ENCODE measurements at places on chromosomes 12 and 14.

DNA sequence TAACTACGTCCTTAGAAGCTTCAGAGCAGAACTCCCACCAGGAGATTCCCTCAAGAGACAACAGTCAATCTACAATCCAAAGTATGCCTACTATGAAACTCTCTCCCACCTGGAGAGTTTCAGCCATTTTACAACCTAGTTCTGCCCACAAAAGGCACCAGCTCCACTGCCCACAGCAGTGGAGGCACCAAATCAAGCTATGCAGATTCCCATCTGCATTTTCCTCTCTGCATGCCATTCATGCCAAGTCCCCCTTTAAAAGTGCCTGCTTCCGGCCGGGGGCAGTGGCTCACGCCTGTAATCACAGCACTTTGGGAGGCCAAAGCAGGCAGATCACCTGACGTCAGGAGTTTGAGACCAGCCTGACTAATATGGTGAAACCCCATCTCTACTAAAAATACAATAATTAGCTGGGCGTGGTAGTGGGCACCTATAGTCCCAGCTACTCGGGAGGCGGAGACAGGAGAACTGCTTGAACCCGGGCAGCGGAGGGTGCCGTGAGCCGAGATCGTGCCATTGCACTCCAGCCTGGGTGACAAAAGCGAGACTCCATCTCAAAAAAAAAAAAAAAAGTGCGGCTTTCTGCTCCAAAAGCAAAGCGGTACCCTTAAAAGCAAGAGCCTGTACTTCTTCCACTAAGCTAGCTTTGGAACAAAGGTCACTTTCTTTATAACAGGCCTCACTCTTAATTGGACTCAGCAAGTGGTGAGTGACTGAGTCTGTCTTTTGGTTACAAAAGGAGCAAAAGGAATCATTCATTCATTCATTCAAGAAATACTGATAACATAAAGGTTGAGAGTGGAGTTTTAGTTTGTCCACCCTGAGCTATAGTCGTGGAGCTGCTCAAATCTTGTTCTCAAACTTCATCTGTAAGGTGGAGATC, 10.1 kb upstream of the DLGAP5 start:
- no peak for DNase-seq

DNA sequence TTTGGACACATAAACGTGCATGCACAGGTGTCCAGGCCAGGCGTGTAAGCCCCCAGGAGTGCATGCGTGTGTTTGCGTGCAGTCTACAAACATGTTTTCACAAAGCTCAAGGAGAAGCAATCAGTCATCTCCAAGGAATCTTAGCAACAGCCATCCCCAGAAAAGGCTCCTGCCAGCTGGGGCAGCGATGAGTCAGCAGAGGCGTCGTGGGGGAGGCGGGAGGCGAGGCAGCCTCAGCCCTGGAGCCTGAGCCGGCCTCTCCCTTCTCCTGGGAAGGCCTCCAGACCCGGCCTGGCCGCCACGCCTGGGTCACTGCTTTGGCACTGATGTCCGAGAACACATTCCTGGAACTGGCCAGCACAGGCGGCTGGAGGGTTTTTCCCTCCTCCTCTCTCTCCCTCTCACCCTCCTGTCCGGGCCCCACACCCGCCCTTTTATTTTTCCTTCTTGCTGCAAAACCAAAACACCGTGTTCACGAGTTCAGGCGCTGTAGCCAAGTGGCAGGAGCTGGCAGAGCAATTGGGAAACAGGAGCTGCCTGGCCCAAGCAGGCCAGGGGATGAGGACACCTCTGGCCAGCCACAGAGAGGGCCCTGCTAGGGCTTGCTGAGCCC, 92.7 kb downstream of the LRRC74A start:
- peak; percentile 41 for DNase-seq

GRCh38 chr12:67270622-67271021, 1.5 kb downstream of the CAND1 start:
- no peak for DNase-seq

DNA sequence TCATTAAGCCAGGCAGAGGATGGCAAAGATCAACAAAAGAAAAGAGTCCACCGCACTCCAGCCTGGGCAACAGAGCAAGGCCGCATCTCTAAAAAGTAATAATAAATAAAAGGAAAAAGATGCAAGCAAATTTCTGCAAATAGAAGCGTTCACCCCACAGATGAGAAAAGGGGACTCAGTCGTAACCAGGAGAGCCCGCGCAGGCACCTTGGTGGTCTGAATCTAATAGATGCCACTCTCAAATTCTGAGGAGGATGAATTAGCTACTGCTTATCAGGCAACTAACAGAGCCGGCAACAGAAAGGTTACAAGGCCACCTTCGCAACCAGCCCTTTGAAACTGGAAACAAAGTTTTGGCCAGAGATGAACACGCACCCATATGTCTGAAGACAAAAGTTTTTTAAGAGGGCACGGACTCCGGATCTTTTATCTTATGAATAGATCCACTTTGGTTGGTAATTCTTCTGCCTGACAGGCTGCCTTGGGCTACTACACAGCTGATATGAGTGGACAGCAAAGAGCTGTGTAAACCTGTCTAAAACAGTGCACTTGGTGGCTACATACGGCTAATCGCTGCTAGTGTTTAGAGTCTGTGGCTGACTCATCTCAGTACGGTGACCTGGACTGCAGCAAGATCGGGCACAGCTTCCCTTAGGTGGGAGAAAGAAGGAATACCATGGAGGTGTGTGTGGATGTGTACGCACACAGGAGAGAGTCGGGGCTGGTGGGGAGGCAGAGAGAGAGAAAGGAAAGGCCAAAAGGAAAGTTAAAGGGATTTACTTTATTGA, 32.9 kb upstream of the TTC7B start:
- no peak for DNase-seq

DNA sequence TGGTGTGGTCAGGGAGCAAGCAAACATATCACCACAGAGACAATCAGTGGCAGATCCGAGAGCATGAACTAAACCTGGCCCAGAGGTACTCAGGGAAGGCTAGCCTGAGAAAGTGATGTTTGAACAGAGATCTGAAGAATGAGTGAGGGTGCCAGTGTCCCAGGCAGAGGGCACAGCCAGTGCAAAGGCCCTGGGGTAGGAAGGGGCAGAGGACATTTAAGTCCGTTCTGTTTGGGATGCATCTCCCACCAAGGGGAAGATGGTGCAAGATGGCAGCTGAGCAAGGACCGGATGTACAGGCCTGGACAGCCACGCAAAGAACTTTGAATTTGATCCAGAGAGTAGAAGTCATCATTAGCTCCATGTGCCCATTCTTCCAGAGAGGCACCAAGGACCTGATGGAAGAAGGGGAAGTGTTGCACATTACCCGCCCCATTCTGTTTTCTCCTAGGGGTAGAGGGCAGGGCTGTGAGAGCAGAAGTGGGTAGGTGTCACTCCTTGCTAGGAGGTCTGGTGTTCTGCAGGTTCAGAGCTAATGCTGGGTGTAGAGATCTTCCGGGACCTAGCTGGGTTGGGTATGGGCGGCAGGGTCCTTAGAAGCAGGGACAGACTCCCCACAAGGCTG, 3.9 kb downstream of the DTX1 start:
- no peak for DNase-seq

GRCh38 chr14:28673056-28673455, 93.5 kb upstream of the FOXG1 start:
- DNase-seq: no peak

- no peak for DNase-seq
These were observed 194.0 kb downstream of the ZFP36L1 start for GRCh38 chr14:68598621-68599447.

DNA sequence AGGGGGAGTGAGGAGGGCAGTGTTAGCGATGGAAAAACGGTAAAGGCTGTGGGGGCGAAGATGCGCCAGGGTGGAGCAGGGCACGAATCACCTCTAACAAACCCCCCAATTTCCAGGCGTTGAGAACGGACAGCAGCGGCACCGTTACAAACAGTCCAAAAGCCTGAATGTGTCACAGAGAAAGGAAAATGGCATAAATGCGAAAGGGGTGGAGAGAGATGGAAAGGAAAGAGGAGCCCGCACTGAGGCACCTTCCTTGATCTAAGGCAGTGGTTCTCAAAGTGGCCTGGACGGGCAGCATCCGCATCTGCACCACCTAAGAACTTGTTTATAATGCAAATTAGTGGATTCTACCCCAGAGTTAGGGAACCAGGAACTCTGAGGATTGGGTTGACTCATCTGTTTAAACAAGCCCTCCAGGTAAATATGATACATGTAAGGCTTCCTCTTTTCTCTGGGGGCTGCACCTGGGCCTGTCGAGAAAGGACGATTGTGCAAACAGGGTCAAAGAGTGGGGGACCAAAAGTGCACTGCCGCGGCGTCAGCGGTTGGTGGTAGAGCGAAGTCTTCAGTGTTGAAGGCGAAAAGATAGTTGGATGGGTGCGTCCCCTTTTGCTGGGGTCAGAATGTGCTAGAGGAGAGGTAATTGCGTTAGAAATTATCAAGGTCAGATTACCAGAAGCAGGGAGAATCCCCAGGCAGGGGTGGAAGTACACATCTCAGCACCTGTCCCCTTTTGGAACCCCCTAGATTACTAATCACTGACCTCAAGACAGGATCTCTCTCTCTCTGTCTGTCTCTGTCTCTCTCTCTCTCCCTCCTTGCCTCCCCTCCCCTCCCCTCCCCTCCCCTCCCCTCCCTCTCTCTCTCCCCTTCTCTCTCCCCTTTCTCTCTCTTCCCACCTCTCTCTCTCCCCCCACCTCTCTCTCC, 1.3 kb upstream of the KCNH5 start:
- DNase-seq: no peak

DNA sequence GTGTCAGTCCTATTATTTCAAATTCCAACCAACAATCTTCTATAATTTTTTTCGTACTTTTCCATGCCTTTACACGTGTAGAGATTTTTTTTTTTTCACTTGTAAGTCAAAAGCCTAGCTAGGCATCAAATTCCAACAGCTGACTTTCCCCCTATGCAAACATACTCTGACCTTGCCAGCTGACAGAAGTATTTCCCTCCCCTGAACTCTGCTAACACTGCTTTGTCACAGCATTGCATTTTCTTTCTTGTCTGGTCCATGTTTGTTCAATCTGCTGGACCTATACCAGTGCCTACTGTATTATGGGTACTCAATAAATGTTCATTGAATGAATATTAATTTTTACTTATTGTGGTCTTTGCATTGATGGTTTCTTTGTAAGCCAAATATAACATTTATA, 435.3 kb upstream of the GARIN6 start:
- no peak for DNase-seq

- DNase-seq: no peak
These were observed 183.8 kb downstream of the TMEM132C start for GRCh38 chr12:128450810-128451209.

- DNase-seq: no peak
These were observed 872 bp downstream of the VSX2 start for GRCh38 chr14:74239848-74240793.

- no peak for DNase-seq
These were observed 17.0 kb downstream of the VCPKMT start for GRCh38 chr14:50099335-50099734.

GRCh38 chr14:92984082-92984788, 61.3 kb downstream of the CHGA start:
- no peak for DNase-seq

DNA sequence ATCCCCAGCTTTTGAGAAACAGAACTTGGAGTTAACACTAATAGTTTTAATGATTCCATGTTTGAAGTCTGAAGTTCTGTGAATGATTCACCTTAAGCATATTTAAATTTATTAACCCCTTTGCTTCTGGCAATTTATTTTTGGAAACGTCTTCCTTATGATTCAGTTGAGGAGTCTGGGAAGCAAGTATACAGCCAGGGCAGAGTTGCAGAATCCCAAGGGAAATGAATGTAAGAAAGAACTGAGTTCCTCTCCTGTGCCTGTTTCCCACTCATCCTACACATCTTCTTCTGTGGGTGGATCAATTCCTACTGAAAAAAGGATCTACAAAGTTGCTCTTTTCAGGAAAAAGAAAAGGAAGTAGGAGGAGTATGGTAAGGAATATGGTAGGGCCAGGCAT, 108.2 kb upstream of the CCDC91 start:
- DNase-seq: no peak

DNA sequence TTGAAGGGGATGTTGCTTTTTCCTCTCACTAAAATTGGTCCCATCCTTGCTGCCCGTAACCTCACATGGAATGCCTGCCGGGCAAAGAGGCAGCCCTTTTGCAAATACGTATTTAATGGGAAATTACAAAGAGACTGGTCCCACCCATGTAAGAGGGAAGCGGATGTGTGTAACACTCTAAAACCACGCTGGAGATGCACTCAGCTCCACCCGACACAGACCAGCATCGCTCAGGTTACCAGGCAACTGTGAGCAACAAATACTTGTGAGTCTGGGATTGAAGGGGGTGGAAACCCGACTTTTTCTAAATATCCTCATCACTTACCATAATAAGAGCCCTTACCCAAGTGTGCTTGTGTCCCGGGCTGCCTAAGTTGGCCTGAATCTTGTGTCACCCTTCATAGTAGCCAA, 47.7 kb downstream of the ELK3 start:
- DNase-seq: no peak

- DNase-seq: no peak
These were observed 3.4 kb downstream of the TRHDE start for GRCh38 chr12:72275526-72275925.

DNA sequence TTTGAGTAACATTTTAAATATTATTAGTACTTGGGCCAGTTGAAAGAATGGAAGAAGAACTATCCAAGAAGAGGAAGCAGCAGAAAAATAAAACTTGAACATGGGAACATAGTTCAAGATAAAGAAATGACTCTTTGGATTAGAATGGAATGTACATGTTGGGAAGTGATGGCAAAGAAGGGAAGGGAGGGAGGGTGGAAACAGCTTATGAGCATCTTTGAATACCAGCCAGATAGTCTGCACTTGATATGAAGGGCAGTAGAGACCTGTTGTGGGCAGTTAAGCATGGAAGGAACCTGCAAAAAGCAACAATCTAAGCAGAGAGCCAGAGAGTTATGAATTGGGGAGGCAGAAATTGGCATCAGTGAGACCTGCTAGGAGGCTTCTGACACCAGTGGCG, 10.0 kb upstream of the IL22 start:
- DNase-seq: no peak

DNA sequence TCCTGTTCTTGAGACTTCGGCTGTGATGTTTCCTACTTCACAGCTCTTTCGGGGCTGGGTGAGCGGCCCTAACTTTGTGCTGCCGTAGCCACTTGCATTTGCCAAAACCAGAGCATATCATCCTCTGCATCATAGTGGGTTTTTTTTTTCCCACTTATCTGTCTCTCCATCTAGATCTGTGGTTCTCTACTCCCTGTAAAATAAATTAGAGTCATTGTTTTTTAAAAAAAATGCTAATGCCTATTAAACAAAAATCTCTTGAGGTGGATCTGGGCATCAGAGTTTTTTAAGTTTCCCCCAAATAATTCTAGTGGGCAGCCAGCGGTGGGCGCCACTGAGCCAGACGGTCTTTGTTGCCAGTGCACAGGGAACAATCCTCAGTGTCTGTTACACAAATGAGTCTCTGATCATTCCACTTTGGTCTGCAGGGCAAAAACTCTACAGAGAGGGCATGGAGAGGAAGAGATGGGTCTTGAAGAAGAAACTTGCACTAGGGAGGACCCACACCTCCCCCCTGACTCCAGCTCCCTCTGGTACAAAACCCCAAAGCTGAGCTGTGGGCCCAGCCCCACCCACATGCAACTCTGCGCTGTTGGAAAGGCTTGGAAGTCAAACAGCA, 62.4 kb upstream of the BCL2L14 start:
- peak; percentile 27 for DNase-seq

DNA sequence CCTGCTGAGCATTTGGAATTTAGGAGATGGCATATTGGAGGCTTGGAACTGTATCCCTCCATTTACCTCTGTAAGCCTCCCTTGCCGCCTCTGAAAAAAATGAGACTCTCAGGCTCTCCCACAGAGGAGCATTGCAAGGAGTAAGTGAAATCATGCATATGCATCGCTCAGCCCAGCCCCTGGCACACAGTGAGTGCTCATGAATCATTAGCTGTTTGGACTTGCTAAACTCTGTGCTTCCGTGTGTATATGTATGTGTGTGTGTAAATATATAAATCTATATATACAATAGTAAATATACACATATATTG, 17.1 kb upstream of the TBX3 start:
- no peak for DNase-seq
